ENCODE measurements at places on chromosomes 4 and X. TPM values are rescaled to one million over a fixed set of nuclear protein-coding genes. Genes with fewer than 3 reads are reported as not detected.

DNA sequence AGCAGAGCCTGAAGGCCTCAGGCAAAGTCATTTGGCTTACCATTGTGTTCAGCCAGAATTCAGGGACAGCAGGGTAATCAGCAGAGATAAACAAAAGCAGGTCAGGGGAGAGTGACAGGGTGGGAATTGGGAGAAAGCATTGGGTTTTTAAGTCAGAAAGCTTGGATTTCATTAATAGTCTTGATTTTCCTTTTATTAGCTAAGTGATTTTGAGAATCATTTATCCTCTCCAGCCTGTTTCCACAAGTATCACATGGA, 410.1 kb downstream of the HNRNPD start:
- H3K4me1 ChIP-seq: no peaks in the 10 kb centered on the region
- no peak overlapping the region for H3K4me3 ChIP-seq
- H3K27me3 ChIP-seq: no peaks in the 10 kb centered on the region
- DNase-seq: no peak
- H3K27ac ChIP-seq: no peak overlapping the region

- H3K27me3 ChIP-seq: no peaks in the 10 kb centered on the region
- H3K36me3 ChIP-seq: no peaks in the 10 kb centered on the region
- no peaks in the 10 kb centered on the region for H3K4me1 ChIP-seq
Observed at GRCh38 chrX:55029291-55029690, 1.5 kb downstream of the ALAS2 start.

Gene IL2RG
- total RNA-seq: 378 TPM

GRCh38 chrX:16839219-16839851, 30.8 kb downstream of the RBBP7 start:
- H3K36me3 ChIP-seq: peaks cover 10% of the 10 kb centered on the region
- H3K4me3 ChIP-seq: no peak overlapping the region
- H3K27me3 ChIP-seq: no peaks in the 10 kb centered on the region

DNA sequence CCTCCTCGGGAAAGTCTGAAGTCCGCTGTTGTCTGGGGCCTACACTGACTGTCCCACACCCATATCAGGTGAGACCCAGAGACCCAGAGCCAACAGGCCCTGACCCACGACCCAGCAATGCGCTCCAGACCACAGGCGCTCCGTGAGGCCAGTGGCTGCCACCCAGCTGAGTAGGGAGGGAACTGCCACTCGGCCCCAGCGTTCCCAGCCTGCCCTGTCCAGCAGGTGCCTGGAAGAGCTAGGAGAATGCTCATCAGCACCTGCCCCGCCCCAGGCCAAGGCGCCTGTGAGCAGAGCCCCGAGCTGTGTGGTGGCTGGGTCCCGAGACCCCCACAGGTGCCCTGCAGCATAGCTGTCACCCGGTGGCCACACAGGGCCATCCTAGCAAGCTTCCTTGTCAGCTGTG, 2.7 kb downstream of the SPON2 start:
- H3K27me3 ChIP-seq: peaks cover 16% of the 10 kb centered on the region
- H3K36me3 ChIP-seq: no peaks in the 10 kb centered on the region
- H3K4me3 ChIP-seq: no peak overlapping the region
- no peak for DNase-seq
- no peak overlapping the region for H3K27ac ChIP-seq
- peaks cover 27% of the 10 kb centered on the region for H3K4me1 ChIP-seq

GRCh38 chrX:73126240-73126639, 46.9 kb upstream of the PABPC1L2A start:
- H3K27me3 ChIP-seq: no peaks in the 10 kb centered on the region
- no peaks in the 10 kb centered on the region for H3K4me1 ChIP-seq
- no peaks in the 10 kb centered on the region for H3K36me3 ChIP-seq
- H3K4me3 ChIP-seq: no peak overlapping the region
- no peak overlapping the region for H3K27ac ChIP-seq

DNA sequence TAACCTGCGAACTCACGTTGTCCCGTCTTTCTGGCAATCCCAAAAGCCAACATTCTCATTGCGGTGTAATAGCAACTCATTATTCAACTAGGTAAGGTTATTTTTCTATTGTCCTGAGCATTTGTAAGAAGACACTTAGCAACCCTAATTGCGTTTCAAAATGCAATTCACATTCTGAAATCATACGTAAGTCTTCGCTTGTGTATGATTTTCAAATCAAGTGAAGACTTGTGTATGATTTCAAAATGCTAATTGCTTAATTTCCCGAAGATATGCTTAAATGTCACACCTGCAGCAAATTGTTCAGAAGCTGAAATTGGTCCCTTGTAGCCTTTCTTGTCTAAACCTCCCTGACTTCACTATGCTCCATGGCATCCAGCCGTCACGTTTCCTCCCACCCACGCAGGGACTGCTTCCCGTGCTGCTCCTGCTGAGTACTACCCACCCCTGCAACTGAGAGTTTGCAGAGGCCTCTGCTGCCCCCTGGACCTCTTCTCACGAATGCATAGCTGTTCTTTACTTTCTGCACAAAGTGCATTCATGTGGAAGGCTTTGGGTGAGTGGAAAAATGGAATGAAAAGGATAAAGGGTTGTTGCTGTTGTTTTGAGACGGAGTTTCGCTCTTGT, 40.8 kb upstream of the CLDN24 start:
- H3K27ac ChIP-seq: no peak overlapping the region
- H3K36me3 ChIP-seq: no peaks in the 10 kb centered on the region
- DNase-seq: no peak
- H3K4me3 ChIP-seq: no peak overlapping the region
- no peaks in the 10 kb centered on the region for H3K4me1 ChIP-seq
- no peaks in the 10 kb centered on the region for H3K27me3 ChIP-seq

- no peak overlapping the region for H3K4me3 ChIP-seq
- H3K27me3 ChIP-seq: no peaks in the 10 kb centered on the region
- no peaks in the 10 kb centered on the region for H3K4me1 ChIP-seq
- no peak for DNase-seq
- no peak overlapping the region for H3K27ac ChIP-seq
Observed at GRCh38 chr4:58111818-58112217, 1001.6 kb upstream of the IGFBP7 start.

GRCh38 chr4:182695009-182695408, 222.2 kb downstream of the DCTD start:
- no peak overlapping the region for H3K4me3 ChIP-seq
- DNase-seq: no peak
- no peaks in the 10 kb centered on the region for H3K27me3 ChIP-seq
- H3K36me3 ChIP-seq: no peaks in the 10 kb centered on the region
- H3K4me1 ChIP-seq: no peaks in the 10 kb centered on the region

Gene PABPC4L
- total RNA-seq: not detected

Gene ZNF157
- total RNA-seq: 0.87 TPM

DNA sequence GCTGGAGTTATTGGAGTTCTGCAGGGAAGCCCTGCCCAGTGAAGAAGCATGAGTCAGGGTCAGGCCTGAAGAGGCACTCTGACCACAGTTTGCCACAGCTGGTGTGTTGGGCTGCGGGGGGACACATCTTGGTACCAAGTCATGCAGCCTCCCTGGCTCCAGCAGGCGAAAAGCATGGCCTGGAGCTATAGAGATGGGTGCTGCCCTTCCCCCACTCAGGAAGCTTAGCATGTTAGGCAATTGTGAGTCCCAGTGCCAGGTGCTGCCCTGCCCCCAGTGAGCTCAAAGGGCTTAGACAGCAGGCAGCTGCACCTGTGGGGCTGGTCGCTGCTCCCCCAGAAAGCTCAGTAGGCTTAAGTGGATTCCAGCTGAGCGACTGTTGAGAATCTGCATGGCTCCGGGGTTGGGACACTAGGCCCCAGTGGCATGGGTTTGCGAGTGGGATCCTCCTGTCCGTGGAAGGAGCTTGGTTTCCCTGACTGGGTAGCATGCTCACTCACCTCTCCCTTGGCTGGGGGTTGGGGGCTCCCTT, 755.5 kb downstream of the GLUD2 start:
- H3K27ac ChIP-seq: no peak overlapping the region
- H3K4me1 ChIP-seq: no peaks in the 10 kb centered on the region
- no peaks in the 10 kb centered on the region for H3K36me3 ChIP-seq
- DNase-seq: no peak
- no peaks in the 10 kb centered on the region for H3K27me3 ChIP-seq
- H3K4me3 ChIP-seq: no peak overlapping the region

All from CD4-positive, alpha-beta memory T cell (primary cell).